Stimulated activated CD8-positive, alpha-beta memory T cell treated with anti-CD3 and anti-CD28 coated beads, Interleukin-7, amount 100 ng/mL, for 1 hour (primary cell): ENCODE measurements at places on chromosomes 1 and 21.

GRCh38 chr1:113124366-113124765 is 51.4 kb downstream of the LRIG2 start:
- no peak for DNase-seq

DNA sequence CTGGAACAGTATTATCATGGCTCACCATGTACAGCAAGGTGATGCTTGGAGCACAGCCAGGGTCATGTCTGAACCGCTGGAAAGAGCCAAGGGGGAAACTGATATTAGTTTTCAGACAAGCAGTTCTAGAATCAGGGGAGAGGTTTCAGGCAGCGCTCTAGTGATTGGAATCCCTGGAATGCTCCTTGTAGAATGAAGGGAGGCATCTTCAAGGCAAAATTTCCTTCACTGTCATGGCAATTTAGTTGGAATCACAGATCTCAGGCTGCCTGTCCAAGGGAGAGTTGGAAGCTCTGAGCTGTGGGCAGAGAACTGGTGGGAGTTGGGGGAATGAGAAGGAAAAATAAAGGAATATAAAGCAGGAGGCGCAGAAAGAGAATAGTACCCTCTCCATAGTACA is 737.1 kb downstream of the PTPRU start:
- no peak for DNase-seq

DNA sequence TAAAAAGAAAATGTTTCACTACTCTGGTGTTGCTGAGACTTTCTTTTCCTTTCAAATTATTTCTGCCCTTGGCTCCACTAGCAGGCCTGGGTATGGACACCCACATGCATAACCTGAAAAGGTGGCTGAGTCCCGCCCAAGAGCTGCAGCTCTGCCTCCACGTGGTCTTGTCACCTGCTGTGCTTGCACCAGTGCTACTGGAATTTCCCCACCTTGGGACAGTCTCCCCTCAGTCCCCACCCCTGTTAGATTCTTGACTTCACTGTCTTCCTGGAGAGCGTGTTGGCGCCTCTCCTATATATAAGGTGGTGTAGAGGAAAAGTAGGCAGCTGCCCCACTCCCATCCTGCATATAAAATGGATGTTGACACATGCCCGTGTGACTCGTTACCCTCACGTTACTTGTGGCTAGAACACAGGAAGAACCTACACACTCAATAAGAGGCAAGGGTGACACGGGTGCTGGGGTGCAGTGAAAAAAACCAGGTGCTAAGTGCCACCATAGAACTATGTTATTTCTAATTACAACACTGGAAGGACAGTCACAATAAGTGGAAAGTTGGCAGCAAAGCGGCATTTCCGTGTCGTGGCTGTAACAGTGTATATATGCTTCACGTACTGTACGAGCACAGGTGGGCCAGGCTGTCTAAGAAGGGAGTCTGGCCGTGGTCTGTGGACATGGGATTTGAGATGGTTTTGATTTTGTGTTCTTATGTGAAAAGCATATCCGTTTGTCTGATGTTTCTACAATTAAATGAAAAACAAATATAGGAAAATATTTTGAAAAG is 61.0 kb downstream of the POFUT2 start:
- no peak for DNase-seq

DNA sequence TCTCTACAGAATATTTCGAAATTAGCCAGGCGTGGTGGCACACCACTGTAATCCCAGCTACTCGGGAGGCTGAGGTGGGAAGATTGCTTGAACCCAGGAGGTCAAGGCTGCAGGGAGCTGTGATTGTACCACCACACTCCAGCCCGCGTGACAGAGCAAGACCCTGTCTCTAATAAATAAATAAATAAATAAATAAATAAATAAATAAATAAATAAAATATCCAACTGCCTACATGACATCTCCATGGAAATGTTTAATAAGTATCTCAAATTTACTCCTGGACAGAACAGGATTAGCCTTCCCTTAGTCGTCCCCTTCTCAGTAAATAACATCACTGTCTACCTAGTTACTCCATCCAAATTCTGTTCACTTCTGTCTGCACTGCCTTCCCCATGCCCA is 29.0 kb upstream of the KCNN3 start:
- no peak for DNase-seq

- no peak for DNase-seq
Observed at GRCh38 chr1:202213361-202214088, 19.9 kb downstream of the LGR6 start.

DNA sequence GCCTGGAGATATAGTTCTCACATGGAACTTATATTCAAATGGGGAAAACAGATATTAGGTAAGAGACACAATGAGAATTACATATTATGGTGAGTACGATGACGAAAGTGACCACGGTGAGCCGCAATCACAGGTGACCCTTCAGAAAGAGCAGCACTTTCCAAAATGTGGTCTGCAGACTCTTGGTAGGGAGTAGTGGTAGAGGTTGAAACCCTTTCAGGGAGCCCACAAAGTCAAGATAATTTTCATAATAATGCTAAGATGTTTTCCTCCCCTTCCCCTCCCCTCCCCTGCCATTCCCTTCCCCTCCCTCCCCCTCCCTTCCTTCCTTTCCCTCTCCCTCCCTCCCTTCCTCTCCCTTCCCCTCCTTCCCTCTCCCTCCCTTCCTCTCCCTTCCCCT is 83.5 kb upstream of the AKT3 start:
- DNase-seq: no peak

GRCh38 chr1:93552741-93553455 is 105.0 kb downstream of the FNBP1L start:
- DNase-seq: no peak

- no peak for DNase-seq
Observed at GRCh38 chr1:30680879-30681278, 42.5 kb downstream of the MATN1 start.

DNA sequence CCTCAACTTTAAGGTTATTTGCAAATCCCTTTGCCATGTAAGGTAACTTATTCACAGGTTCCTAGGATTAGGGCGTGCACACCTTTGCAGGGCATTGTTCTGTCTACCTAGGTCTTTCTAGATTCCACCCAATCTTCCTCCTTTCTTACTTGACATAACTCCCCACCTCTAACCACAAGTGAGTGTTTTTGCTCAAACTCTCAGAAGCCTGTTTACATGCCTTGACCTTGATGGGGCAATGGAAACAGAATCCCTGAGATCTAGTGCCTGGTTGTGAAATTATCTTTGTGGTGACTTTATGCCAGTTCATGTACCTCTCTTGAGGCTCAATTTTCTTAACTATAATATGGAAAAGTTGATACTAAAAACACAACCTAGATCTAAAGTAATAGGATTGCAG is 296.6 kb downstream of the TTLL7 start:
- no peak for DNase-seq

DNA sequence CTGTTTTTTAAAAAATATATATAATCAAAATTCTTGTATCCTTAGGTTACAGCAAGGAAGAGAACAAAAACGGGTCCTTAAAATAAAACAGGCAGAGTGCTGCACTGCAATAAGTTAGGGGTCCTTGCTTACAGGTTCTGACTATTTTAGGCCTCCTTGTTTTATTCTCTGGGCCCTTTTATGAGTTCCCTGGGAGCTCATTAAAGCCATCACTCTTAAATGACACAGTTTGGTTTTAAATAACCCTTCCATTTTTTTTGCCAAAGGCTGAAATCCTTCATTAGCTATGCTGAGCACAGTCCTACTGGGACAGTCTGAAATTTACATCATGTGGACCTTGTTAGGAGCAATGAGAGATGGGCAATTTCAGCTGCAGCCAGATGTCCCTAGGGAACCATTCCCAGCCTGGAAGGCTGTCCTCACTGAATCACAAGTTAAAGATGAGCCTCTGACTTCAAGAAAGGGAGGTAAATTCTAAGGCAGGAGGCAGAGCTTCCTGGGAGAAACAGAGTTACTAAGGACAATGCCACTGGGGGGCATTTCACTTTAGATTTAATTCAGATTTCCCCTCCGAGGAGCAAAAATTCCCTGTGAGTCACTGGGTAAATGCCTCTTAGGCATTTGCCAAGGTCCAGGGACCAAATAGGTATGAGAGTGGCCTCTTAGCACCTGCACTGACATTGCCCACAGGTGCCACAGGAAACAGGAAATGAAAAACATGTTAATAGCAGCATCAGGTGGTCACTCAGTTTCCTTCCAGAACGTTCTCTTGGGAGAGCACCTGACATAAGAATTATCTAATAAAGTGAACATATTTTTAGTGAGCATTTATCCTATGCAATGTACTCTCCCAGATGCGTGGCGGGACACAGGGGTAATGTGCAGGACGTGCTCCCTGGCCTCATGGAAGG is 3.8 kb upstream of the MUL1 start:
- DNase-seq: no peak

GRCh38 chr1:240991230-240991629 is 365.8 kb downstream of the RGS7 start:
- DNase-seq: no peak

GRCh38 chr1:198986036-198986435 is 347.2 kb downstream of the PTPRC start:
- no peak for DNase-seq

GRCh38 chr1:226424221-226425003 is 16.5 kb upstream of the PARP1 start:
- no peak for DNase-seq
